ENCODE measurements at places on chromosomes 7 and 10.

GRCh38 chr10:31912898-31913850 lies 15.5 kb downstream of the ARHGAP12 start:
- no peak for DNase-seq

DNA sequence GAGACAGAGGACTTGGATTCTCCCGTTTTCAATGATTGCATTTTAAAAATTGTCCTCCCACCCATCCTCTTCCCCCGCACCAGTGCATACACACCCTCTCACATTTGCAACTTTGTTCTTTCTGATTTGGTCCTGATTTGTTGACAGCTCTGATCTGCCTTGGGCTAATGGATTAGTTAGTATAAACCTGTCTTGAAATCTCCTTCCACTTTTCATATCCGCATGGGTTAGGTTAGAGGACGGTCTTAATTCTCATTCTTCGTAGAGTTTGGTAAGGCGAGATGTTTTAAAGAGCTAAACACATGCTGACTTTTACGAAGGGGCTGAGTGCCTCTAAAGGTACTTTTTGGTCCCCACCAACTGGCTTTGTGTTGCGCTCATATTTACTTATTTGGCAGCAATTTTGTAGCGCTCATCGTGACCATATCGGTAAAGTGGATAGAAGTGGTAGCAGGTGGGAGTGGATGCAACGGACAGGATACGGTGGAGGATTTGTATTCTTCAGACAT lies 1.1 kb downstream of the AHR start:
- DNase-seq = no peak

GRCh38 chr7:116331020-116331419 lies 120.7 kb downstream of the TES start:
- no peak for DNase-seq

DNA sequence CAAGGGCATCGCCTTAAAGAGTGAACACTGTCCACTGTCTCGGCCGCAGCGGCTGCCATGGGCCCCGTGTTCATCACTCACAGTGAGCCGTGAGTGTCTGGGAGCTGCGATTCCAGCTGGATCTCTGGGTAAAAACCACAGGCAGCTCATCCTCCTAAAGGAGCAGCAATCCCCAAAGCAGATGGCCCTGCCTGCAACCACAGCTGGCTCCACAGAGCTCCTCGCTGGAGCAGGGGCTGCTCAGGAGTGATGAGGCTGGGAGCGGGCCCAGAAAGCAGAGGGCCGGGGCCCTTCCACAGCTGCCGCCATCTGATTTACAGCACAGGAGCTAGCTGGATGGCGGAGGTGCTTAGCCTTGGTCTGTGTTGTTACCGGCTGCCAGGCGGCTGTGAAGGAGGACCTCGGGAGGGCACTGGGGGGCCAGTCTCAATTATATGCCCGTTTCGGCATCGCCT lies 6.6 kb upstream of the TMEM184A start:
- no peak for DNase-seq

Measured in NCI-H1930 (cell line).